Placental pericyte (primary cell): ENCODE measurements at places on chromosomes 6 and 20. TPM values are rescaled to one million over a fixed set of nuclear protein-coding genes. Genes with fewer than 3 reads are reported as not detected.

Gene BNIP5
- not detected in 2 replicates for total RNA-seq

Gene NFKBIE
- 17.8 and 31.7 TPM in 2 replicates for total RNA-seq

Gene PI16
- 0.14 TPM in 1 of 2 replicates, not detected in the other for total RNA-seq

Gene ZFP57
- not detected in 2 replicates for total RNA-seq

Gene TBXT
- not detected in 2 replicates for total RNA-seq

Gene PRSS16
- not detected in 2 replicates for total RNA-seq

Gene TFEB
- total RNA-seq, result 4.8 and 6.2 TPM in 2 replicates

Gene LRRN4
- total RNA-seq, result 0.22 and 0.29 TPM in 2 replicates

Gene PIM1
- 8.9 and 28.2 TPM in 2 replicates for total RNA-seq

Gene VSX1
- not detected in 2 replicates for total RNA-seq

Gene SLC22A3
- 7.3 and 19.3 TPM in 2 replicates for total RNA-seq

Gene PBOV1
- not detected in 2 replicates for total RNA-seq

Gene GSTA2
- total RNA-seq, result not detected in 2 replicates

Gene CDK19
- 10.1 and 10.7 TPM in 2 replicates for total RNA-seq

Gene TRIM31
- not detected in 2 replicates for total RNA-seq

Gene NPEPL1
- total RNA-seq, result 33.2 and 45.3 TPM in 2 replicates

Gene OR2J3
- total RNA-seq, result not detected in 2 replicates

Gene SYCP2
- total RNA-seq, result 0.22 and 1.7 TPM in 2 replicates

Gene TRERF1
- total RNA-seq, result 2.4 and 13.6 TPM in 2 replicates

Gene SYNGAP1
- total RNA-seq, result 6.7 and 7.0 TPM in 2 replicates

Gene HLA-DQB1
- total RNA-seq, result 0.43 TPM in 1 of 2 replicates, not detected in the other

Gene KCNQ2
- not detected in 2 replicates for total RNA-seq

Gene ZC2HC1B
- not detected in 2 replicates for total RNA-seq

Gene LKAAEAR1
- total RNA-seq, result 0.43 TPM in 1 of 2 replicates, not detected in the other

Gene MOCS1
- 11.6 and 13.3 TPM in 2 replicates for total RNA-seq

Gene PEX7
- 7.0 and 10.2 TPM in 2 replicates for total RNA-seq

Gene STX11
- total RNA-seq, result 1.0 and 2.6 TPM in 2 replicates

Gene HEY2
- under 0.01 TPM in 1 of 2 replicates, not detected in the other for total RNA-seq

Gene LZTS3
- total RNA-seq, result 6.0 and 6.3 TPM in 2 replicates

Gene TMEM200A
- total RNA-seq, result 184 and 257 TPM in 2 replicates

Gene GATA5
- total RNA-seq, result not detected in 2 replicates

Gene TAP2
- total RNA-seq, result 5.0 and 30.4 TPM in 2 replicates

Gene ARFGEF3
- total RNA-seq, result under 0.01 and 0.22 TPM in 2 replicates

Gene MAP7
- 1.0 and 1.1 TPM in 2 replicates for total RNA-seq

Gene LRRC73
- total RNA-seq, result 0.57 and 0.66 TPM in 2 replicates

Gene ADGRG6
- total RNA-seq, result 11.4 and 35.4 TPM in 2 replicates
